ENCODE measurements at places on chromosomes 16 and 17.
A peak's percentile ranks its signal among the peaks of the same experiment; 100 is the strongest.

DNA sequence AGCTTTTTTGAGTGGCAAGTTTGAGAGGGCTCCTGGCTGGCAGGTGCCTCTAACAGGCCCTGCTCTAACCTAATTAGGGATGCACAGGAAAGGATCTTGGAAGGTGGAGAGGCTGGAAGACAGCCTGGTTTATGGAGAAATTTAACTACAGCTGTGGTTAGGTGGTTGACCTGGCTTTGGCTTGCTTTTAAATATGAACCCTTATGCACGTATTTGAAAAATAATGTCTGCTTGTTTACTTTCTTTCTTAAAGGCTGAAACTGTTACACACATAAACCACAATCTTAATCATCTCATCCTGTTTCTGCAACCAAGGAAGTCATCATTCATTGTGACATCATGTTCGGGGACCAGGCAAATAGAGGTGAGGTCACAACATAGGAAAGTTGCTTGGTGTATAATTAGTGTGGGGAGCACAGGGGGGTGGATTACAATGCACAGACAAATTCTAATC lies 23.1 kb upstream of the DHRS13 start:
- DNase-seq = no peak

GRCh38 chr17:1227917-1228780 lies 42.1 kb upstream of the BHLHA9 start:
- no peak for DNase-seq

- DNase-seq = no peak
Measured at GRCh38 chr17:64229815-64230728, 33.0 kb downstream of the TEX2 start.

- DNase-seq = no peak
Measured at GRCh38 chr16:28495098-28495793, 803 bp downstream of the APOBR start.

DNA sequence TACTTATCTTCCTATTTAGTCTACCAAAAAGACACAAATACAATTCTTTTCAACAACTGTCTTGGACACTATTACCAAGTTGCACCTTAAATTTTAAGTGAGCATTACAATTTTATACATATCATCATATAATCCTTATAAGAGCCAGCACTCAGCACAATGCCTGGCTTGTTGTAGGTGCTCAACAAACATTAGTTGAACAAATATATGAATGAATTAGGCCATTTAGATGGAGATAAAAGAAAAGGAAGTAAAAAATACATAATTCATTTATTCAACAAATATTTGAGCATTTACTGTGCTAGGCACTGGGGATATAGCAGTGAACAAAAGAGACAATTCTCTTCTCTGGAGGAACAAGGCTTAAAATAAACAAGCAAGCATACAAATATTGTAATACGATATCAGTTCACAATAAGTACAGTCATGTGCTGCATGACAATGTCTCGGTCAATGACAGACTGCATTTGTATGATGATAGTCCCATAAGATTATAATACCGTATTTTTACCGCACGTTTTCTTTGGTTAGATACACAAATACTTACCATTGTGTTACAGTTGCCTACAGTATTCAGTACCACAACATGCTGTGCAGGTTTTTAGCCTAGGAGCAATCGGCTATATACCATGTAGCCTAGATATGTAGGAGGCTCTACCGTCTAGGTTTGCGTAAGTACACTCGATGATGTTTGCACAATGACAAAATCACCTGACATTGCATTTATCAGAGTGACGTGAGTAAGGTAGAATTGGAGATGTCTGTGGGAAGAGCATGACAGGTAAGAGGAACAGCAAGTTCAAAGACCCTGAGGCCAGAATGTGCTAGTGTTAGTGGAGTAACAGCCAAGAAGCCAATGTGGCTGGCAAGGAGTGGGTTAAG lies 86.4 kb upstream of the HS3ST2 start:
- no peak for DNase-seq

GRCh38 chr16:4365014-4365406 lies 6.6 kb upstream of the VASN start:
- DNase-seq = no peak

DNA sequence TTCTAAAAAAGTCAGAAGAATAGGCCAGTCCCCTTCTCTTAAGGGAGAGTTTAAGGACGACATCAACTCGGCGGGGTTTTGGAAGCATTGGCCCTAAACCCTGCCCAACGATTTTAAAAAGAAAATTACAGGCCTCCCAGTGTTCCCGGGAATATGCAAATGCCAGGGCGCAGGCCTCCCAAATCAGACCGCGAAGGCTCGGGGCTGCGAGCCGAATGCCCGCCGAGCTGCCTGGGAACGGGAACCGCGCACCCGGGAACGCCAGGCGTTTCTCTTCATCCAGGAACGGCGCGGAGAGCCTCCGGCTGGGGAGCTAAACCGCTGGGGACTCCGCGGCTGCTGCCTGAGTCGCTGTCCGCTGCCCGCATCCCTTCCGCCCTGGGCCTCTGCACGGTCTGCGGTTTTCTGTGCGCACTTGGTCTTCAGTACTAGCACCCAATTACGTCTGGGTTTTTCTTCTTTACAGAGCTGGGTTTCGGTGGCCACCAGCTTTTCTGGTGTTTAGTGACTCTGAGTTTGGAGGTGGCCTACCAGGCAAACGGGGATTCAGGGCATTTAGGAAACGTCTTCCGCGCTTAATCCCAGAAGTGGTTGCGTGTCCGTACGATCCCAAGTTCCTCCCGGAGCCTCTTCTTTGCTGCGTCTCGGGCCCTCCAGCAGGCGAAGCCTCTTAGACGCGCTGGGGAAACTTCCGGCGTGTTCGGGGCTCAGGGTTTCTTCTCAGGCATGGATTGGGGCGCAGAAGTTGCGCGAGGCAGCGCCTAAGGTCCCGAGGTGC lies 5.7 kb downstream of the IRX5 start:
- peak; percentile 89 for DNase-seq

- no peak for DNase-seq
Measured at GRCh38 chr16:10868596-10869469, 8.2 kb upstream of the CIITA start.

GRCh38 chr16:82111944-82112343 lies 58.1 kb downstream of the MPHOSPH6 start:
- no peak for DNase-seq

DNA sequence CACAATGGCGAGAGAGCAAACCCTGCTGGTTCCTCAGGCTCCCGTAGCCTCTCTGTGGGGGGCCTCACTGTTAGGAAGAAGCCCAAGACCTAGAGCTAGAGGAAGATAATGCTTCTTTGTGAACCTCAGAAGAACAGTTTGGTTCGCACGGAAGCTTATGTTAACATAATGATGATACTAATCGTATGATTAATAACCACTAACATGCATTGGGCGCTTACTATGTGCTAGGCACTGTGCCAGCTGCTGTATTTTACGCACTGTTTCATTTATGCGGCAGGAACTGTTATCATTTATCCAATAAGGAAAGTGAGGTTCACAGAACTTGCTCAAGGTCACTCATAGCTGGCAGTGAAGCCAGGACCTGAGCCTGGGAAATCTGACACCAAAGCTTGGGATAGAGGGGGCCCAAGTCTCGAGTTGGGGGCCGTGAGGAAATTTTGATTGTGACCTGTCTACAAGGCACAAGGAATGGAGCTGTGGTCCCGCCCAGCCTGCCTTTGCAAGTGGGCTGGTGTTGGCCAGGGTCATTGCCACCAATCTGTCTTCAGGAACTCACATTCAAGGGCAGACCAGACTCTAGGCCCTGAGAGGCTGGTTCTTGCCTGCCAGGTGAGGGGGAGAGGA lies 6.8 kb downstream of the PRCD start:
- peak; percentile 86 for DNase-seq

- DNase-seq = no peak
Measured at GRCh38 chr17:56779322-56779721, 54.4 kb downstream of the C17orf67 start.

All from lower leg skin (tissue), 4 donors.